ENCODE measurements at places on chromosomes 1 and 21.

GRCh38 chr1:5906966-5907365 is 85.3 kb downstream of the NPHP4 start:
- no peak for DNase-seq

GRCh38 chr21:46151261-46151988 is 4.0 kb downstream of the FTCD start:
- no peak for DNase-seq

DNA sequence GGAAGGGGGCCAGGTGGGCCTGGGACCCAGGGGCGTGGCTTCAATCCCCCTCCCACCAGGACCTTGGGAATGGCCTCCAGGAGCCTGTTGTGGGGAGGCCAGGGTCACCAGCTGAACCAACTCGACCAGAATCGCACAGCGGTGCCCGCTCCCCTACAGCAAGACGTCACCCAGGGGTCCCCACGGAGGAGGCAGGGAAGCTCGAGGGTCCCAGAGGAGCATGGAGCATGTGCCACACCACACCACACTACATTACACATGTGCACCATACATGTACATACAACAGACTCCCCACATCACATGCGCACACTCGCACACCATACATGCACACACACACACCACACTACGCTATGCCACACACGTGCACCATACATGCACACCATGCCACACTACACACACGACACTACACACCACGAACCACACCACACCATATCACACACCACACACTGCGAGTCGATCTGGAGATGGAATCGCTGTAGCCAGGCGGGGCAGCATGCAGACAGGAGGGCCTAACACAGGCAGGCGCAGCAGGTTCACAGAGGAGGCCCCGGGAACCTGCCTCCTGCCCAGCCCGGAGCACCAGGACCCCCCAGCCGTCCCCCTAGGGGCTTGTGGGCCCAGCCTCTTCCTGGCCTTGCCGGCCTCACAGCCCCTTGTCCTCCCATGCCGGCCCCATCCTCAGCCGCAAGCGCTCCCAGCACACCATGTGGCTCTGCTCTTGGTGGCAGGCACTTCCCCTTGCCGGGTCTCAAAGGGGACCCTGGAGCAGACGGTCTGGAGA is 596 bp downstream of the ITGB2 start:
- DNase-seq, result no peak

GRCh38 chr1:44237721-44238457 is 24.6 kb downstream of the DMAP1 start:
- no peak for DNase-seq

DNA sequence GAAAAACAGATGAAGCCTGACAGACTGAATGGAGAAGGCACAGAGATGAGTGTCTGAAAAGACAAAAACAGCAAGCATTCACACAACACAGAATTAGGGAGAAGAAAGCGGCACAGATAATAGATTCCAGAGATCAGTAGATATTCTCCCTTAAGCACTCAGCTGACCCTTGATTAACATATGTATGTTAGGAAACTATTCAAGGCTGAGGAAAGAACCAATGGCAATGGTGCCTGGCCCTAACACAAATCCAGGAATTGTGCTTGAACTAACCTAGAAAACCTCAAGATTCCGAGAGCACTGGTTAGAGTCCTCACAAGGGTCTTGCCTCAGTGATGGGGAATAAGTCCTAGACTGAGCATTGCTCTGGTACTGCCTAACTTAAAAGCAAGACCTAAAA is 30.9 kb downstream of the KCNT2 start:
- no peak for DNase-seq

- DNase-seq, result no peak
Measured at GRCh38 chr1:23799570-23800399, 769 bp downstream of the GALE start.

DNA sequence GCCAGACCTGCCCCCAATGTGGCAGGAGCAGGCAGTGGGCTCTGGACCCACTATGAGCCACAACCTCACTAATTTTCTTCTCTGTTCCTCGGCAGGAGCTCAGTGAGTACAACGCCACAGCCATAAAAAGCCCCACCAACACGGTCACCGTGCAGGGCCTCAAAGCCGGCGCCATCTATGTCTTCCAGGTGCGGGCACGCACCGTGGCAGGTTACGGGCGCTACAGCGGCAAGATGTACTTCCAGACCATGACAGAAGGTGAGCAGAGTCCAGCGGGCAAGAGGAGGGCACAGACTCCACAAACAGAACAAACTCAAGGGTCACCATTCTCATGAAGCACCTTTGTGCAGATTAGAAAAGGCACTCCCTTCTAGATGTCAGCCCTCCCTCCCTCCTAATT is 79.9 kb downstream of the LACTBL1 start:
- DNase-seq, result no peak

DNA sequence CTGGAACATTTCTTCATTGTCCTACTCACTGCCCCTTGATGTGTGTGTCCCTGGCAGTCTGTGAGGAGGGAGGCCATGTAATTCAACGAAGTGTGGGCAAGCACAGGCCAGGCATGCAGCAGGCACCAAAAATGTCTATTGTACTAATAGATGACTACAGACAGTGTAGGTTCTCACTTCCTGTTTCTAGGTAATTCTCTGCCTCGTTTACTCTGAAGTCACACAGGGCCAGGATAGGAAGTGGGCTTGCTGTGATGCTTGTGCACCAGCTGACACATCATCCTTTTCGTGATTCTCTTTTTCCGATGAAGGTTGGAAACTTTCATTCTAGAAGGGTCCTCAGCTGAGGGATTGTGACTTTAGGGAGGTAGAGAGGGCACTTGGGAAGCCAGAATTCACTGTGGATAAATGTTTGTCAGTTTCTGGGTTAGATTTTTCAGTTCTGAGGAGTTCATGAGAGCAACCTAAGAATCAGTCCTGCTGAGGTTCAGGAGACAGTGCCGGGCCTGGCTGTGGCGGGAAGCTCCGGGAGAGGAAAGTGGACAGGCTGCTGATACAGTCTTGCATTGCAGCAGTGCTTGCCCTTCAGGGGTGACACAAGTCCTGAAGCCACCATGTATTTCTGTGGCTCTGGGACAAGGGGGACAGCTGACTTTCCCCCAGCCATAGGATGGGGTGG is 4.3 kb upstream of the CSF1 start:
- DNase-seq, result no peak

GRCh38 chr1:8687039-8687438 is 130.4 kb downstream of the RERE start:
- DNase-seq, result no peak

DNA sequence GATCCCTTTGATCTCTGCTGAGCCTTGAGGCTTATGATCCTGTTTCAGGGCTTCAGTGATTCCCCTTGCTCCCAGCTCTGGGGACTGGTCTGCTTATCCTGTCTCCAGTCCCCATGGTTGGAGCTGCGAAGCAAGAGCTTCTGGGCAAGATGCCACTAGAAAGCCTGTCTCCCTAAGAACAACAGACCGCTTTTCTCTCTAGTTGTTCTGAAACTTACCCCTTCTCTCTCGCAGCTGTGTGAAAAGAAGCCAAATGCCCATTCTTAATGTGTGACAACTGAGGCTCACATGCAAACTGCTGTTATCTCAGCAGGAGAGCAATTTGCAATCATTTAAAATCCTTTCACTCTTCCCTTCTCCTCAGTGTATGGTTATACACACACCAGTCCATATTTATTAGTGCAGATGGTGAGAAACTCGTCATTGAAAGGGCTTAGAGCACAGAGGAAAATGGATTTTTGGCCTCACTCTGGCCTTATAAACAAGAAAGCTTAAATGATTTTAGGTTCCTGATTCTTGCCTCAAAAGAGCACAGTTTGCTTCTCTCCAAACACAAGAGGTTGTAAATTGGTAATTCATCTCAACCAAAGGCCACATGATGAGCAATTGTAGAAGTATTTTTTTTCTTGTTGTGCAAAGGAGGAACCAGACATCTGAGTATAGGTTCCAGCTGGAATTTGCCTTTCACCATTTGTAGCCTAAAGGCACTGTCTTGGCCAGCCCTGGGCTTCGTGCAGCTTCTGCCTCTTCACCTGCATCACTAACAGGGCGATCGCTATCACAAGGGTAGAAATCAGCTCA is 179.2 kb upstream of the LMO4 start:
- DNase-seq, result no peak
